Activated B cell treated with CpG ODN at 0.5 μM for 24 hours (primary cell): ENCODE measurements at places on chromosomes 2 and 18. TPM values are rescaled to one million over a fixed set of nuclear protein-coding genes. Genes with fewer than 3 reads are reported as not detected.

- no peak for DNase-seq
Measured at GRCh38 chr2:73028841-73029240, 42.7 kb downstream of the SFXN5 start.

DNA sequence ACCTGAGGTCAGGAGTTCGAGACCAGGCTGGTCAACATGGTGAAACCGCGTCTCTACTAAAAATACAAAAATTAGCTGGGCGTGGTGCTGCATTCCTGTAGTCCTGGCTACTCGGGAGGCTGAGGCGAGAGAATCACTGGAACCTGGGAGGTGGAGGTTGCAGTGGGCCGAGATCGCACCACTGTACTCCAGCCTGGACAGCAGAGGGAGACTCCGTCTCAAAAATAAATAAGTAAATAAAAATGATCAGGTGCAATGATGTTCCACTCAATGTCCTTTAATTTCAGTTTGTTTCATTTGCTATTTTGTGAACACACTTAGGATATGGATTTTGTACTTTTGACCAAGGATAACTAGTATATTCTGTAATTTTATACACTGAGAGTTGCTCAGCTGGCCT, 9.3 kb downstream of the HADHA start:
- DNase-seq: no peak

DNA sequence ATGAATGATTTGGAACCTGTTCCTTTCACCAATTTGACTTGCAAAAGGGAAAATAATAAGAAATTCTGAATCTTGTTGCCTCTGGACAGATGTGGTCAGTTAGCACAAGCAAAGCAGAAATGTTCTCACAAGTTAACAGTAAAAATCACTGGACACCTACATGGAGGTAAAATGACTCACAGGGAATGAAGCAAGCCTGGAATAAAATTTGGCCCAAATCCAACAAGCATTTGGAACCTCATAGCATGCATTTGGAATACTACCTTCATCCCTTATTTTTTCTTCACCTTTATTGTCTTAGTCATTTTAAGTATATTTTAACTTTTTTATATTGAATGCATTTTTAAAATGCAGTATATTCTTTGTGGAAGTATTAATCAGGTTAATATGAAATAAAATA, 602.9 kb downstream of the ARHGAP15 start:
- DNase-seq: no peak

- DNase-seq: peak; percentile 39
Measured at GRCh38 chr2:136025057-136025973, 39.9 kb upstream of the DARS1 start.

- no peak for DNase-seq
Measured at GRCh38 chr2:237435844-237436587, 22.1 kb upstream of the COL6A3 start.

DNA sequence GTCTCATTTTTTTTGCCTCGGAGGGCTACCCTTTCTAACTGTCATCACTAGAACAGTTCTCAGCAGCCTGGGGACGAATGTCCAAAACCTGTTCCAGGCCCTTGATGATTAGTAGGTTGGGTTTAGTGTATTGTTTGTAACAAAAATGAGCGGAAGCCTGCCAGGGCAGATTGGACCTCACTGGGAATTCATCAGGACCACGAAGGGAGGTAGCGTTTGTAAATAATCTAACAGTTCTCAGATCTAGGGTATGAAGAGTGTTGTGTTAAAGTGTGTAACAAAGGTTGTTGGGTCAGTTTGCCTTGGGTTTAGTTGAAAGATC, 799 bp downstream of the CEP68 start:
- DNase-seq: no peak

- no peak for DNase-seq
Measured at GRCh38 chr2:200257570-200257969, 48.9 kb upstream of the SPATS2L start.

- no peak for DNase-seq
Measured at GRCh38 chr2:72570413-72570812, 255.4 kb downstream of the EXOC6B start.

- no peak for DNase-seq
Measured at GRCh38 chr2:177352441-177353186, 40.0 kb upstream of the AGPS start.

- DNase-seq: no peak
Measured at GRCh38 chr2:27831279-27832050, 58.7 kb downstream of the RBKS start.

GRCh38 chr2:169709981-169710380, 15.7 kb downstream of the PHOSPHO2 start:
- no peak for DNase-seq

- DNase-seq: no peak
Measured at GRCh38 chr2:196314157-196314556, 142.8 kb upstream of the STK17B start.

DNA sequence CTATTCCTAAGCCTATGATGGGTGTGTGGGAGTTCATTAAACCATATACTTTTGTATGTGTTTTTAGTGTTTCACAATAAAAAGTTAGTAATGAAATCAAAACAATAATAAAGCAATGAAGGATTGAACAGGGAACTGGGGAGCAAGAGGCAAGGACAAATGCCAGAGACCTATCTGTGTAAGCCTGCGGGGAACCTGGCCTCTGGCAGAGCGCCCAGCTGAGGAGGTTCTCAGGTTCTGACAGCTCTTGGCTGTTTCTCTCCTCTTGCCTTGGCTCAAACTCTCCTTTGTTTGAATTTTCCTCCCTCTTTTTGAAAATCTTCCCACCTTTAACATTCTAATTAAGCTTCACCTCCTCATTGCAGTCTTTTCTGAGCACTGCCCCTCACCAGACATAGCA, 200.0 kb upstream of the NCKAP5 start:
- DNase-seq: no peak

DNA sequence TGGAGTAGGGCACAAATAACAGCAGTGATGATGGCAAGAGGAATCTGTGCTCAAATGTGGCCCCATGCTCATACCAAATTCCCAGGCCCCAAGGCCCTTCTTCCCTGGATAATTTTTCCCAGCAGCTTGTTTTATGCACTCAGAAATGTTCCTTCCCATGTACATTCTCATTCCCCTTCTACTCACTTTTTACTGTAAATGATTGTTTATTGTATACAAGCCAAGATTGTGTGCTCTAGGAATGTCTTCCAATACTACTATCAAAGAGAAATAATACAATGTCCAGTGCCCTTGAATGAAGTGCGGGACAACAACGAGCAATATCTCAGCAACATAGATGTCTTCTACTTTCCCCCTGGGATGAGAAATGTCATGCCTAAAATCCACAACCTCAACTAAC, 201.6 kb downstream of the ICOS start:
- DNase-seq: no peak

DNA sequence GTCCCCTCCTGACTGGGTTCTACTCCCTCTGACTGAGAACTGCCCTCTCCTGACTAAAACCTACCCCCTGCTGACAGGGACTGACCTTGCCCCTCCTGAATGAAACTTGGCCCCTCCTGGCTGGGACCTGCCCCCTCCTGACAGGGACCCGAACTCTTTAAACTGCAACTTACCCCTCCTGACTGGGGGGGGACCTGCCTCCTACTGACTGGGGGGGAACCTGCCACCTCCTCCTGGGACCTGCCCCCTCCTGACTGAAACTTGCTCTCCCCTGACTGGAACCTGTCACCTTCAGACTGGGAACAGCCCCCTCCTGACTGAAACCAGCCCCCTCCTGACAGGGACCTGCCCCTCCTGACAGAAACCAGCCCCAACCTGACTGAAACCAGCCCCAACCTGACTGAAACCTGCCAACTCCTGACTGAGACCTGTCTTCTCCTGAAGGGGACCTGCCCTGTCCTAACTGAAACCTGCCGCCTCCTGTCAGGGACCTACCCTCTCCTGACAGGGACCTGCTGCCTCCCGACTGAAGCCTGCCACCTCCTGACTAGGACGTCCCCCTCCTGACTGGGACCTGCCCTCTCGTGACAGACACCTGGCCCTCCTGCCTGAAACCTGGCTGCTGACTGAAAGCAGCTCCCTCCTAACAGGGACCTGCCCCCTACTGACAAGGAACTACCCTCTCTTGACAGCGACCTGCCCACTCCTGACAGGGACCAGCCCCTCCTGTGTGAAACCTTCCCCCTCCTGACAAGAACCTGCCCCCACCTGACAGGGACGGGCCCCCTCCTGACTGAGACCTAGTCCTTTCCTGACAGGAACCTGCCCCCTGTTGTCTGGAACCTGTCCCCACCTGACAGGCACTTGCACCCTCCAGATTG, 87.1 kb downstream of the PXDN start:
- no peak for DNase-seq

GRCh38 chr2:18976168-18976961, 382.1 kb downstream of the OSR1 start:
- DNase-seq: no peak

- no peak for DNase-seq
Measured at GRCh38 chr2:158045362-158045761, 56.3 kb upstream of the UPP2 start.

- DNase-seq: no peak
Measured at GRCh38 chr2:200667413-200667812, 81.6 kb downstream of the AOX1 start.

DNA sequence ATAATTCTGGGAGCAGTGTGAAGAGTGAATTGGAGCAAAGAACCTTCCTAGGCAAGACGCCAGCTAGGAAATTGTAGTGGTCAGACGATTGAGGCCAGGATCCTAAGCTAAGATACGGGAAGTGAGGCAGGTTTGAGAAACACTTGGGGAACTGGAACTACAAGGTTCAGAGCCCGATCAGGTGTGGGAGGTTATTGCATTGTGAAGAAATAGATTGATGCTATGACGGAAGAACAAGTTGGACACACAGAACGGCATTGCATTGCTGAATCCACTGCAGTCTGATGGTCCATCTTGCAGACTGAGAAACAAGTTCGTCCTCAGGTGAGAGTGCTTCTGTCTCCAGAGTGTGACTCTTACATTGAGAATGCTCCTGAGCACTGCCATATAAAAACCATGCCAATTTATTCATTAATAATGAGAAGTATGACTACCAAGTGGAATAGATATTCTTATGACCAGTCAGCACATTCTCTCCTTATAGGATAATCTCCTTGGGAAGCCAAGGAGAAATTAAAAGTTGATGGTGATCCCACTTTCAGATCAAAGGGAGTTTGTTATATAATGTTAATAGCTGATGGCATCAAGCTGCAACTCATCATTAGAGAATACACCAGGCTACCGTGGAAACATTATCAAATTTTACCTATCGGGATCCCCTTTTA, 30.9 kb downstream of the ANTXR1 start:
- no peak for DNase-seq

- DNase-seq: no peak
Measured at GRCh38 chr2:136310797-136311603, 193.1 kb upstream of the CXCR4 start.

DNA sequence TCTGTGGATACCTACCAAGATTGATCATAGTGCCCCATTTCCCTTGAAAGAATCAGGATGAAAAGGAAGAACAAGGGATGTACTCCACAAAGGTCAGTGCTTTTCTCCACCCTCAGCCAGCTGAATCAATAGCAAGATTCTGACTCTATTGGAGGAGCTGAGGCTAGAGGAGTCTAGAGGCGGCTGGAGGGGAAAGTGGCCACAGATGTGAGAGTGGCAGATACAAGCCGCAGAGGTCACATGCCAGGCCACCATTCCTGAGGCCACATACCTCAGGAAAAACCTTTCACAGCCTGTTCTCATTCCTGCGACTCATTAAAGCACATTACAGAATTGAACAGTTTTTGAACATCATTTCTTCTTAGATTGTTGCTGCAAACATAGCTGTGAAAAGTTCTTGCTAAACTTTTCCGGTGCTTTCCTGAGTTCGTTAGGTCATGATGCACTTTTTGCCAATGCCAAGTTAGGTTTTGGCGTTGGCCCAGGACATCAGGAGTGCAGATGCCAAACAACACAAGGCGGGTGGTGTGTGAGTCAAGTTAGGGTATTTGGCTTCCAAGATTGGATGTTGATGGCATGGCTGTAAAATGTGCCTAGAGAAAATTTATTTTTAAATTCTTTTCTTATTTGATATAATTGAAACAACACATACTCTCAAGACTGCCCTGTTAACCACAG, 160.7 kb upstream of the SP5 start:
- no peak for DNase-seq

DNA sequence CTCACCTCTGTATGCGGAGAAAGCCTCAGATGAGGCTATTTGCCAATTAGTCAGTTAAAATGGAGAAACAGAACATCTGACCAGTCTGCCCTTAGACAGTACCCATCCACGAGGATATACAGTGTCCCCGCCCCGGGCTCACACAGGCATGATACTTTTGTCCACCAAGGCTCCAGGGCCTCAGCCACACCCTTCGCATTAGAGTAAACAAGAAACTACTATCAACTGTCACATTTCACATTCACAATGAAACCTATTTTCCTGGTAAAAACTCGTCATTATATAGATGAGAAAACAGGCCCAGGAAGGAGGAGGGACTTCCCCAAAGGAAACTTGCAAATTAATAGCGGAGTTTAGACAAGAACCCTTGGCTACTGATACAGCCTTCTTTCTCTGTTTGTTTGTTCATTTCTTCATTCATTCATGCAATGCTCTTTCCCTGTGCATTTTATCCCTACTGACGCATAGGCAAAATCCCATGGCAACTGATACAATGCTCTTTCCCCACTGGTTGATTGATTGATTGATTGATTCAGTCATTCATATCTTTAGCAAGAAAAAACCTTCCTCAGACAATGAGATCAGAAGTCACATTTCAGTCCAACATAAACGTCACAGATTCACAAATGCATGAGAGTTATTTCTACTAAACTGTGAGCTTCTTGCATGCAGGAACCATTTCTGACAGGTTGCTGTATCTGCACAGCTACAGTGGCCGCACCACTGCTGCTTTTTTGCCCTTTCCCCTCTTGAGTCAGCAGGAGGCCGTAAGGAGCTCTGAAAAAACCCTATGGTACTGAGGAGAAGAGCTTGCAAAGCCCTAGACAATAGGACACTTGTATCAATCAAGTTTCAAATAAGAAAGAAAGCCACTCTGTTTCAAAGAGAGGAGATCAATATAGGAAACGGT, 777.1 kb downstream of the RNF144A start:
- DNase-seq: no peak

- DNase-seq: no peak
Measured at GRCh38 chr2:133576714-133577113, 8.5 kb upstream of the NCKAP5 start.

The GPATCH11 gene
- total RNA-seq: 30.7 and 32.9 TPM in 2 replicates

The PAIP2B gene
- 3.7 and 4.0 TPM in 2 replicates for total RNA-seq

The OTOF gene
- not detected in 2 replicates for total RNA-seq

The KRTCAP3 gene
- 6.3 and 10.0 TPM in 2 replicates for total RNA-seq

The SULT1C4 gene
- not detected in 2 replicates for total RNA-seq

The EVA1A gene
- total RNA-seq: not detected in 2 replicates

The UBE2F gene
- 32.4 and 41.2 TPM in 2 replicates for total RNA-seq

The SLC9A4 gene
- 0.05 and 0.11 TPM in 2 replicates for total RNA-seq

The KLF11 gene
- 8.2 and 10.2 TPM in 2 replicates for total RNA-seq

The STARD6 gene
- total RNA-seq: not detected in 2 replicates

The LBH gene
- total RNA-seq: 120 and 131 TPM in 2 replicates

The LYPD1 gene
- not detected in 2 replicates for total RNA-seq

The OSR1 gene
- total RNA-seq: not detected in 2 replicates

The REG3A gene
- total RNA-seq: not detected in 2 replicates

The AKAIN1 gene
- not detected in 2 replicates for total RNA-seq
